ENCODE measurements at places on chromosomes 3 and 15. TPM values are rescaled to one million over a fixed set of nuclear protein-coding genes. Genes with fewer than 3 reads are reported as not detected.

- no peaks in the 10 kb centered on the region for H3K4me1 ChIP-seq
- no peak overlapping the region for H3K27ac ChIP-seq
- no peaks in the 10 kb centered on the region for H3K36me3 ChIP-seq
- no peak for DNase-seq
- H3K4me3 ChIP-seq = no peak overlapping the region
These were observed 16.6 kb upstream of the AGTR1 start for GRCh38 chr3:148681080-148681479.

The SPATA12 gene
- total RNA-seq = not detected

DNA sequence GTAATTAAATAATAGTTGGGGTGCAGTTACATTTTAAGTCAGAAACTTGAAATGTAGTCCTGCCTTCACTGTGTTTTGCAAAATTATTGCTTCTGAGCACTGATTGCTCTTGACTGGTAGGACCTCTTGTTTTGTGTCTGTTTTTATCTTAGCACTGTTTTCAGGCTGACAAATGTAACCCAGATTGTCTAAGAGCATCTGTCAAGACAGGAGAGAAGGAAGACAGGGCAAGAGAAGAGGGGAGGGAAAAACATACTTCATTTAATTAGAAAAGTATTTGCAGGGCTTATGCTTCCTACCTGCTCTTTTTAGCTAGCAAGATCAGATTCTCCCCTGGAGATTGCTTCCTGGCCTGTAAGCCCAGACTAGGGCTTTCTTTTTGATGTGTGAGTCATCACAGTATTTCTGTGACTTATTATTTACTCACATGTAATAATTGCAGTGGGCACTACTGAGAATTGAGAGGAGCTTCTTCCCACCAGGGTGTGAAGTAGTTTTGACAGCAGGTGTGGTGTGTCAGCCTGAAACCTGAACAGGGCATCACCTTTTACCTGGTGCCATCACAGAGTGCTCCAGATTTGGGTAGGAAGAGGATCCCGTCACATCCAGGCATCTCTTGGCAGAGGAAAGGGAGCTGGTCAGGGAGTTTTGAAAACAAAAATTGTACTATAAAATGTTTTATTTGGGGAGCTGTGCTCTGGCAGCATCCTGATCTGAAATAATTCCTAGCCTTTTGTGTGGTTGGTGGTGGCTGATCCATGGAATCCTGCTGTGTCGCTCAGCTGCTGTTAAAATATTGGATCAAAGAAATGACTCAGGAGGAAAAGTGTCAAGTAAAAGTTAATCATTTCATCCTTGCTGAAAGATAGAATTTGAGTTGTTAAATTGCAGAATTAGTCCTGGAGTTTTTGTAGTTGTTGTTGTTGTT is 98.2 kb downstream of the TMEM108 start:
- no peaks in the 10 kb centered on the region for H3K27me3 ChIP-seq
- H3K4me3 ChIP-seq = no peak overlapping the region
- DNase-seq = no peak

DNA sequence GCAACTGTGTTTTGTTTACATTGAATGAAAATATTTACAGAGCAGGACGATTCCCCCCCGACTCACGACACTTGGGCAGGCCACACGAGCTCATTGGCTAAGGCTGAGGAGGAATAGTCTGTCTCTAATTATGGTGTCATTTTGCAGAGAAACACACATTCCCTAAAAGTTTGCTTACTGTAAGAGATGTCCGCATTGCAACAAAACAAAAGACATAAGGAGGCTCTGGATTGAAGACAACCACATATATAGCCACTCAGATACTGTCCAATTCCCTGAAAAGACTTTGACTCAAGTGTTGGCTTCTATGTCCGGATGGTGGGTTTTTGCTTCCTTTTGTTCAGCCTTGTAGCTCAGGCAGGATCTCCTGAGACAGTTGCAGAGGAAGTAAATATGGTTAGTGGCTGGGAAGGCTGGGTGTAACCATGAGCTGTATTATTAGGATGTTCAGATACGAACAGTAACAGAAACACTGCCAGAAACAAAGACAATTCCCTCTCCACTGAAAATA is 170.4 kb downstream of the KLHL25 start:
- peaks cover 19% of the 10 kb centered on the region for H3K36me3 ChIP-seq
- peak; percentile 57 for DNase-seq
- H3K4me1 ChIP-seq = peaks cover 40% of the 10 kb centered on the region

DNA sequence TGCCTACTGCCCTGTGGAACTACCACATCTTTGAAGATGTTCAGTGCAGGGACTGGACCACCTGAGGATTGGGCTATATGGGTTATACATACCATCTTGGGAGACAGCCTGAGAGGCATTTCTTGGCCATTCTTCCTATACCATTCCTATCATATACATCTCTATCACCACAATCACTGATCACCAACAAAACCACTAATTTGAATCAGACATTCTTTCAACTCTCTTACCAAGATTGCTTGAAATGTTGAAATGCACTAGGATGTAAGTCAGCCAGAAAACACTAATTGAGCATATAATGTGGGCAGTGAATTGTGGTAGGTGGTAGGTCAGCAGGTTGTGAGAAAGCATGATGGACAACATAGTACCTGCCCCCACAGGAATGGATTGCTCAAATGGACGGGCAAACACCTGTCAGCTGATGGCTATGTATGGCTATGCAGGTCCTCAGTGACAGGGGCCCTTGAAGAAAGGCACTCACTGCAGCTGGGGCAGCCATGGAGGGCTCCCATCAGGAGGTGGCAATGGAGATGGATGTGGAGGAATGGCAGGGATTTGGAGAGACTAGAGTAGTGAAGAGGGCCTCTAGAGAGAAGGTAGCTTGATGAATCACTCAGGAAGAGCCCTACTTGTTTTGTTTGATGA is 49.1 kb downstream of the AMOTL2 start:
- no peak overlapping the region for H3K27ac ChIP-seq
- H3K27me3 ChIP-seq = no peaks in the 10 kb centered on the region
- peaks cover 26% of the 10 kb centered on the region for H3K4me1 ChIP-seq
- H3K4me3 ChIP-seq = no peak overlapping the region

GRCh38 chr3:31670136-31670535 is 137.4 kb downstream of the STT3B start:
- no peak for DNase-seq
- H3K27me3 ChIP-seq = no peaks in the 10 kb centered on the region
- H3K27ac ChIP-seq = no peak overlapping the region
- no peaks in the 10 kb centered on the region for H3K36me3 ChIP-seq
- no peaks in the 10 kb centered on the region for H3K4me1 ChIP-seq
- no peak overlapping the region for H3K4me3 ChIP-seq

DNA sequence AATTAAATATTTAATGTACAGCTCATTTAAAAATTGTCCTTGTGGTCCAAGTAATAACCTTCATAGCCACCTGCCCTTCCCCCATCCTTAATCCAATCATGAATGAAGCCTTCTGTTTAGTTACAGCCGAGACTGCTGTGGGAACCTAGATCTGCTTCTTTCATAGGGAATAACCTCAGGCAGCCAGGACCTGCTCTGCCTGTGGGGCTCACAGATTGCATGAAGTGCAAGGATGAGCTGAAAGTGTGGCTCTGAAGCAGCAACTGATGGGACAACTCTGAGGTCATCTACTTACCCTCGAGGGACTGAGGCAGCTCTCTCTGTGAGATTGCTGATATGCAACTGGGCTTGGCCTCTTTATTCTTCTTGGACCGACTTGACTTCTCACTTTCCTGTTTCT is 169.8 kb downstream of the POTEB3 start:
- peak; percentile 21 for DNase-seq
- no peaks in the 10 kb centered on the region for H3K36me3 ChIP-seq
- no peak overlapping the region for H3K27ac ChIP-seq
- no peak overlapping the region for H3K4me3 ChIP-seq

GRCh38 chr3:61645148-61645547 is 83.8 kb downstream of the PTPRG start:
- no peak overlapping the region for H3K27ac ChIP-seq
- no peak for DNase-seq
- no peak overlapping the region for H3K4me3 ChIP-seq
- H3K27me3 ChIP-seq = no peaks in the 10 kb centered on the region
